ENCODE measurements at places on chromosomes 11 and 22. TPM values are rescaled to one million over a fixed set of nuclear protein-coding genes. Genes with fewer than 3 reads are reported as not detected.

The MS4A15 gene
- not detected for total RNA-seq

The MFNG gene
- 218 TPM for total RNA-seq

The APOBEC3A gene
- not detected for total RNA-seq

The ME3 gene
- 1.3 TPM for total RNA-seq

The MUC2 gene
- total RNA-seq: not detected

The BACE1 gene
- 0.72 TPM for total RNA-seq

The SLC22A8 gene
- not detected for total RNA-seq

The SYT12 gene
- total RNA-seq: not detected

The ARHGAP8 gene
- total RNA-seq: not detected

The NLRP6 gene
- total RNA-seq: 21.4 TPM

The PANX3 gene
- total RNA-seq: not detected

The MYEOV gene
- total RNA-seq: not detected

The CCDC89 gene
- total RNA-seq: 0.93 TPM

The OR51E1 gene
- not detected for total RNA-seq

The APOL3 gene
- 132 TPM for total RNA-seq

The TREH gene
- not detected for total RNA-seq

The MS4A6A gene
- not detected for total RNA-seq

The SPDYC gene
- not detected for total RNA-seq

The GGT5 gene
- not detected for total RNA-seq

The ZNF214 gene
- not detected for total RNA-seq

The CRYBA4 gene
- not detected for total RNA-seq

The UBQLNL gene
- total RNA-seq: not detected

The OR6A2 gene
- total RNA-seq: not detected

The MISFA gene
- 0.79 TPM for total RNA-seq

The ALDH3B1 gene
- not detected for total RNA-seq

The SYT7 gene
- total RNA-seq: not detected

The OR52A1 gene
- total RNA-seq: not detected

The NCR3LG1 gene
- total RNA-seq: 0.66 TPM

The HOATZ gene
- not detected for total RNA-seq

The DERL3 gene
- total RNA-seq: 10.2 TPM

The IL17RA gene
- 73.6 TPM for total RNA-seq

The DTX4 gene
- 0.76 TPM for total RNA-seq

The OPCML gene
- total RNA-seq: not detected

The OR8A1 gene
- total RNA-seq: not detected

The CHST1 gene
- not detected for total RNA-seq

The MAPK8IP1 gene
- 0.60 TPM for total RNA-seq

The CCDC90B gene
- 32.5 TPM for total RNA-seq

The SLC1A2 gene
- not detected for total RNA-seq

The NUCB2 gene
- total RNA-seq: 135 TPM

The TRIM3 gene
- total RNA-seq: 9.3 TPM

The CASTOR1 gene
- total RNA-seq: 20.0 TPM

The MMP27 gene
- not detected for total RNA-seq

The SCARF2 gene
- total RNA-seq: 1.7 TPM

The TSPAN32 gene
- 59.5 TPM for total RNA-seq

The TMEM86A gene
- 2.3 TPM for total RNA-seq

The PEX26 gene
- total RNA-seq: 37.6 TPM

The APOA4 gene
- total RNA-seq: not detected

The PVALB gene
- not detected for total RNA-seq

The KRTAP5-7 gene
- total RNA-seq: 0.17 TPM

The AGBL2 gene
- 6.5 TPM for total RNA-seq

The INTS4 gene
- total RNA-seq: 44.3 TPM

The SCGB1C1 gene
- total RNA-seq: not detected

The POU2AF2 gene
- not detected for total RNA-seq

The SEPTIN5 gene
- total RNA-seq: 0.29 TPM

The C1QTNF5 gene
- not detected for total RNA-seq

The OR2D2 gene
- not detected for total RNA-seq

The C22orf31 gene
- not detected for total RNA-seq

The FOLR1 gene
- not detected for total RNA-seq

The ABTB2 gene
- 0.43 TPM for total RNA-seq
